ENCODE measurements at places on chromosomes 2 and 18. TPM values are rescaled to one million over a fixed set of nuclear protein-coding genes. Genes with fewer than 3 reads are reported as not detected.
A peak's percentile ranks its signal among the peaks of the same experiment; 100 is the strongest.

- DNase-seq: peak; percentile 19
Measured at GRCh38 chr2:240343548-240343947, 91.9 kb upstream of the GPC1 start.

- no peak for DNase-seq
Measured at GRCh38 chr2:34349527-34349926, 750.4 kb upstream of the FAM98A start.

Gene MYO7B
- not detected for total RNA-seq

DNA sequence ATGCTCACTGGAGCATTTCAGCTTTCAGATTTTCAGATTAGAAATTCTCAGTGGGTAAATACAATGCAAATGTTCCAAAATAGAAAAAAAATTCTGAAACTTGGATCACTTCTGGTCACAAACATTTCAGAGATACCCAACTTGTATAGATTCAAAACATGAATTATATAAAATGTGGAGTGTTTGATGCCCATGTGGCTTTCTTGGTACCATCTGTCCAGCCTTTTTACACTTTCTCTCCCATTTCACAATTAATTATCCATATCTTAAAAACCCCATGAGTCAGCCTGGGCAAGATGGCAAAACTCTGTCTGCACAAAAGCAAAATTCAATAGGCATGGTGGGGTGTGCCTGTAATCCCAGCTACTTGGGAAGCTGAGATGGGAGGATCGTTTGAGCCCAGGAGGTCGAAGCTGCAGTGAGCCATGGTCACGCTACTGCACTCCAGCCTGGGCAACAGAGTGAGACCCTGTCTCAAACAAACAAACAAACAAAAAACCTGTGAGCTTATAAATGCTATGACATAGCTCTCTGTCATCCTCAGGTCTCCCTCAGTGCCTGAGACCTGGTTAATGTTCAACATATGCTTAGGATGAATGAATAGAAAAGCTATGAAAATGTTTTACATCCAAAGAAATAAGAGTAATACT is 146.3 kb upstream of the TTC39C start:
- no peak for DNase-seq

- no peak for DNase-seq
Measured at GRCh38 chr2:45442026-45442425, 169.0 kb downstream of the SRBD1 start.

Gene GPN1
- total RNA-seq: 44.9 TPM

- DNase-seq: peak; percentile 13
Measured at GRCh38 chr2:17538022-17538843, 2.3 kb upstream of the VSNL1 start.
